ENCODE measurements at places on chromosomes 6 and 20.

- no peak overlapping the region for H3K4me3 ChIP-seq
- no peaks in the 10 kb centered on the region for H3K4me1 ChIP-seq
- H3K27ac ChIP-seq: no peak overlapping the region
- DNase-seq: no peak
- H3K36me3 ChIP-seq: no peaks in the 10 kb centered on the region
Observed at GRCh38 chr6:79783670-79784394, 152.7 kb downstream of the SH3BGRL2 start.

DNA sequence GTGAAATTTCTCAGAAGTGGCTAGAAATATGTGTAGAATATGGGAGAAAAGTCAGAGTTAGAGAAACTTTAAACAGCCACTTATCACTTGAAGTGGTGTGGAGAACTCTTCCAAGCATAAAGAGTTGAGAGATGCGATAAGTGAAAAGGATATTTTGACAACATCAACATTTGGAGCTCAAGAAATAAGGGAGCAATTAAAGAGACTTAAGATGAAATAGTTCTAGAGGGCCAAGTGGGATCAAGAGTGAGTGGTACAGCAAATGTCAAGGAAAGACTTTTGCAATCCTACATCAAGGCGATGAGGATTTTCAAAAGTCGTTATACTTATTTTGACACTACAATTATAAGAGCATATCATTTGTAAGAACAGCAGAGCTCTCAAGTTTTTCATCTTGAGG is 9.6 kb downstream of the RSPH4A start:
- no peak overlapping the region for H3K27ac ChIP-seq
- H3K27me3 ChIP-seq: no peaks in the 10 kb centered on the region
- H3K36me3 ChIP-seq: no peaks in the 10 kb centered on the region
- H3K4me1 ChIP-seq: no peaks in the 10 kb centered on the region

GRCh38 chr20:8306937-8307336 is 174.9 kb downstream of the PLCB1 start:
- H3K4me1 ChIP-seq: no peaks in the 10 kb centered on the region
- no peak for DNase-seq

GRCh38 chr6:80991316-80991715 is 761.2 kb downstream of the TENT5A start:
- DNase-seq: no peak
- no peaks in the 10 kb centered on the region for H3K36me3 ChIP-seq
- no peaks in the 10 kb centered on the region for H3K27me3 ChIP-seq
- no peak overlapping the region for H3K4me3 ChIP-seq
